ENCODE measurements at places on chromosomes 4 and X. TPM values are rescaled to one million over a fixed set of nuclear protein-coding genes. Genes with fewer than 3 reads are reported as not detected.
A peak's percentile ranks its signal among the peaks of the same experiment; 100 is the strongest.

GRCh38 chr4:31366041-31366440 lies 645.9 kb downstream of the PCDH7 start:
- no peak for ATAC-seq

GRCh38 chrX:13716455-13716854 lies 18.0 kb downstream of the TRAPPC2 start:
- ATAC-seq: no peak

GRCh38 chr4:138262030-138262429 lies 19.9 kb upstream of the SLC7A11 start:
- no peak for ATAC-seq

PGAM4 gene
- total RNA-seq: 0.41 TPM

CYSLTR1 gene
- 0.19 TPM for total RNA-seq

GRCh38 chr4:176654565-176655216 lies 138.0 kb downstream of the VEGFC start:
- no peak for ATAC-seq

INTU gene
- total RNA-seq: 19.5 TPM

CCNQ gene
- total RNA-seq: 15.4 TPM

DCAF12L1 gene
- total RNA-seq: 0.28 TPM

GRCh38 chr4:6658597-6659075 lies 18.2 kb downstream of the MRFAP1 start:
- ATAC-seq: no peak

MYOZ2 gene
- 0.10 TPM for total RNA-seq

DNA sequence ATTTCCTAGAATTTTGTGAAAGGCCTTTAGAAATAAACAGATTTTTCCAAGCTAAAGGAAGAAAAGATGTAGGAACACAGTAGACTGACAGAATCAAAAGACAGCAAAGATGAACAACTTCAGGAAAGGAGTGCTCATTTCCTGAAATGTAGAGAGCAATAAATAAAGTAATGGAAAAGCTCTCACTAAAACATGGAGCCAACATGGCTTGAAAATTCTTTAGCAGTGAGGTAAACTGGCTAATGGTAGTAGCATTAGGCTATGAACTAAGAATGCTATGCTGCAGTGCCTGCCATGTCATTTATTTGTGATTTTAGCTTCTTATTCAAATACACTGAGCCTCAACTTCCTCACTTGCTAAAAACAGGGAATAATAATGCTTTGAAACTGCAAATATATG lies 108.7 kb downstream of the IQCM start:
- ATAC-seq: no peak

- no peak for ATAC-seq
Measured at GRCh38 chrX:149629730-149630387, 1.7 kb downstream of the TMEM185A start.

- ATAC-seq: peak; percentile 56
Measured at GRCh38 chr4:52234561-52235440, 183.7 kb downstream of the SPATA18 start.

GRCh38 chr4:155248002-155248896 lies 39.8 kb downstream of the NPY2R start:
- no peak for ATAC-seq

GRCh38 chrX:105697984-105698781 lies 124.2 kb upstream of the NRK start:
- ATAC-seq: no peak

MAB21L2 gene
- total RNA-seq: 1.1 TPM

GRCh38 chrX:14194711-14195110 lies 165.0 kb upstream of the GEMIN8 start:
- no peak for ATAC-seq

- ATAC-seq: no peak
Measured at GRCh38 chr4:40812856-40813255, 63.1 kb downstream of the NSUN7 start.

DNA sequence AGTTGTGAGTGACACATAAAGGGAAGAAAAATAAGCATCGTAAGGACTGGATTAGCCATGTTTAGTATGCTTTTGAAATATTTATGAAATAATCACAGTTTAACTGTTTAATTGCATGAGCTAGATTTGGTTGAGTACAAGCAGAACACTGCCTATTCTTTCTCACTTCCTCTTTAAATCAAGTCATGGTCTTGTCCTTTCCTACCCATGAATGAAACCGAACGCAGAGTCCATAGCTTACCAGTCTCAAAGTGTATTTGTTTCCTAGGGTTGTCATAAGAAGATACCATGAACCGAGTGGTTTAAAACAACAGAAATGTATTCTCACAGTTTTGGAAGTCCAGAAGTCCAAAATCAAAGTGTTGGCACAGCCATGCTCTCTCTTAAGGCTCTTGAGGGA lies 684.0 kb upstream of the MAGEB2 start:
- ATAC-seq: no peak

DNA sequence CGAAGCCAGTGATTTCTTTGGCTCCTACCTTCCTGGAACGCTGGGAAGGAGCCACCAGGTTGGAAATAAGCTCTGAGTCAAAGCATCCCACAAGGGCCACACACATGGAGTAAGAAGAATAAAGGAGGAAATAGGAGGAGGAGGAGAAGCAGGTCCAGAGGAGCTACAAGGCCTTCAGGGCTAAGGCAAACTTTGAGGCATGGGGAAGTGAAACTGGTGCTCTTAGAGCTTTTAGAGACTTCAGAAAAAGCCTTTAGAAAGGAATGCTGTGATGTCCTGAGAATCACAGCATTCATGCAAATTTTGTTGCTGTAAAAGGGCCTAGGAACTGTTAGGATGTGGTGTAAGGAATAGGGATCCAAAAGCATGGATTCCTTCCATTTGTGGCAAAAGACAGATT lies 135.9 kb upstream of the ARHGEF9 start:
- ATAC-seq: no peak

PLAC8 gene
- 3.0 TPM for total RNA-seq

ARHGAP6 gene
- 1.8 TPM for total RNA-seq

GRCh38 chrX:130758072-130758471 lies 144.9 kb downstream of the ENOX2 start:
- no peak for ATAC-seq

DNA sequence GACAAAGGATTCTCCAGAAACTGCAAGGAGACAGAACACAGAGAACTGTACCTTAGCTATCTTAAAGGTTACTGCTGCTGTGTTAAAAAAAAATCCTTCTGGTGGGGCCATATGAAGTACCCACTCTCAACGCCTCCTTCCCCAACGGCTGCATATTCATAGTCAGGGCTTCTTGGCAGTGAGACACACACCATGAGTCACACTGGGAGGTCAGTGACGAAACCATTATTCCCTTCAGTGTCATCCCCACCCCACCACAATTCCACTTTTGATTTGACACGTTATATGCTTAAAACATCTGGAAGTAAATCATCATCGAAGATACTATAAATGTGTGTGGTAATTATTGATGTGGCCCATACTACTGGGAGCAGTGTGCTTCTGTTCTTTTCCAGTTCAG lies 271.5 kb downstream of the LDB2 start:
- no peak for ATAC-seq

DNA sequence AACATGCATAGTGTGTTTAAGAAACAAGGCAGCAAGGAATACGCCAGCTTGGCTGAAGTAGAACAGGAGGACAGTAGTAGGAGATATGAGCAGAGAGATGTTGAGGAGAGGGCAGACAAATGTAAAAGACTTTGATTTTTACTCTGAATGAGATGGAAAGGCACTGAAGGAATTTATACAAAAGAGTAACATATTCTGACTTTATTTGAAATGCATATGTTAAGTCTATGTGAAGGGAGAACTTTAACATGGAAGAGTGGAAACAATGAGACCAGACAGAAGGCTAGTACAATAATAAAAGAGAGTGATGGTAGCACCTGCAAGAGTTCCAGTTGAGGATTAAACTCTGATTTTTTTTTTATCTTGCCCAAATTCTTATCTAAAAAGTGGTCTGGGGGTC lies 176.2 kb upstream of the CENPE start:
- ATAC-seq: no peak

GRCh38 chrX:69279234-69279633 lies 114.0 kb upstream of the PJA1 start:
- no peak for ATAC-seq

DNA sequence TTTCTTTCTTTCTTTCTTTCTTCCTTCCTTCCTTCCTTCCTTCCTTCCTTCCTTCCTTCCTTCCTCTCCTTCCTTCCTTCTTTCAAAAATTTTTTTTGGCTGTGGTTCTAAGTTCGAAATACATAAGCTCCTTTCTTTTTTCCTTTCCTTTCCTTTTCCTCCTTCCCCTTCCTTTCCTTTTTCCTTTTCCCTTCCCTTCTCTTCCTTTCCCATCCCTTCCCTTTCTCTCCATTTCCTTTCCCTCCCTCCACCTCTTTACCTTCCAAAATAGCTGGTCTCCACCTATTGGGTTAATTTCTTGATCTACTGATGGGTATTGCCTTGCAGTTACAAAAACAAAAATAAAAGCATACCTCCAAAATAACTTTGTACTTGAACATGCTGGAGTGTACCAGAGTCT lies 73.4 kb upstream of the GPRIN3 start:
- no peak for ATAC-seq

DNA sequence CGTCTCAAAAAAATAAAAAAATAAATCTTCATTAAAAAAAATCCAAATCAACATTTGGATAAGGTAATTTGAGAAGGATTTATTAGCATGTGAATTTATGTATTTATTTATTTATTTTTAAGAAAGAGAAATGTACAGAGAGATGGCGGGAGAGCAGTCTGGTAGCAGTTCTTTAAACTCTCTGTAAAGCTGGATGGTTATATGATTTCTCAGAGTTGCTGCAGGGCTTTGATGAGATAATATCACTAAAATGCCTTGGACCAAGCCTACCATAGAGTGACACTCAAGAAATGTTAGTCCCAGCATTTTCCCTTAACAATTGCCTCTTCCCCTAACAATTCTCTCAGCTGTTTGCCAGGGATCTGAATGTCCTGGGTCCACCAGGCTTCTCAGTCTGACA lies 103.4 kb upstream of the LNX1 start:
- no peak for ATAC-seq

- ATAC-seq: no peak
Measured at GRCh38 chr4:144336633-144337032, 196.1 kb upstream of the GYPA start.

FAM9B gene
- total RNA-seq: not detected

PF4V1 gene
- total RNA-seq: not detected

DNA sequence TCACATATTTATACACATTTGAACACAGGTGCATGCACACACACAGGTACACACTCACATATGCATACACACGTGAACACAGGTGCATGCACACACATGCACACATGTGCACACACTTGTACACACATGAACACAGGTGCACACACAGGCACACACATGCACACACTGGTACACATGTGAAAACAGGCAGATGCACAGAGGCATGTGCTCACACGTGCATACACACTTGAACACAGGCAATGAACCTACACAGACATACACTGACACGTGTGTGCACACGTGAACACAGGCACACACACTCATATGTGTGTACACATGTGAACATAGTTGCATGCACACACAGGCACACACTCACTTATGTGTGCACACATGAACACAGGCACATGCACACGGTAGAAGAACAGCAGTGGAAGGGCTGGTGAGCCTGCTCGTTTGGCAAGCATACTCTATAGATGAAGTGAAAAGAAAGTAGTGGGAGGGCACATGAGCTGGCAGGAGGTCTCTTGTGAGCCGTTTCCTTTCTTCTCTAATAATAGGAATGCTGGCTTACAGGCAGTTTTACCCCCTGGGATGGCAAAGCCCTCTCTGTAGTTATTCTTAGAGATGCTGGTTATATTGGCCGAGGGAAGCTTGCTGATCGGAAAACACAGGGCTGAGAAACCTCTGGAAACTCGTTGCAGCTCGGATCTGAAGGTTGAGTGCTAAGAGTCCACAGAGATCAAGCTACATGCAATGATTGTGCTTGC lies 279.6 kb upstream of the CLNK start:
- ATAC-seq: peak; percentile 35

GRCh38 chrX:132740316-132741123 lies 217.9 kb downstream of the HS6ST2 start:
- ATAC-seq: no peak

P2RY4 gene
- 0.47 TPM for total RNA-seq

DNA sequence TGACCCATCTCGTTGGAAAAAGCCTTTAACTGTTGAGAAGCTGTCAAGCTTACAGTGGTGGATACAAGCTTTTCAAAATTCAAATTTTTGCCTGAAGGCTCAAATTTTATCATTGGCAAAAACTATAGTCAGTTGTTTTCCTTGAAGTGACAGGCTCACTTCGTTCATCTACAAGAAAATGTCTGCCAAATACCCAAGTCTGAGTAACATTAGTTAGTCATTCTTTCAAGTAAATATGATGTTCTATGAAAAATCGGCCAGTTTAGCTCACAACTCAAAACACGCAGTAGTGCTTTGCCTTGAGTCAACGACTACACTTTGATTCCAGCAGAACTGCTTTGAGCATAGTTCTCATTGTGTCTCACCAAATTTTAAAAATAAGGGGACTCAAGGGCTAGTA lies 170.3 kb upstream of the MAMLD1 start:
- ATAC-seq: no peak

DNA sequence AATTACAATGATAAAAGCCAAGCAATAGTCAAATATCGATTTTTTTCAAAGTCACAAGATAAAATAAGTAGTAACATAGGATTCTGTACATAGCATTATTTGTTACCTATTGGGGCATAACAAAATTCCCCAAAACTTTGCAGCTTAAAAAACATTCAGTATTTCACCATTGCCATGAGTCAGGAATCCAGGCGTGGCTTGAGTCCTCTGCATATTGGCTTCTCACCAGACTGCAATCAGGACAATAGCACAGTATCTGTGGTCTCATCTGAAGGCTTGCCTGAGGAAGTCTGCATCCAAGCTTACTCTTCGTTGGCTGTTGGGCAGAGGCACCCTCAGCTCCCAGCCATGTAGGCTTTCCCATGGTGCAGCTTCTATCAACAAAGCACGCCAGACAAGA lies 6.2 kb upstream of the CTBP1 start:
- peak; percentile 48 for ATAC-seq

UGT8 gene
- total RNA-seq: 1.5 TPM

DNA sequence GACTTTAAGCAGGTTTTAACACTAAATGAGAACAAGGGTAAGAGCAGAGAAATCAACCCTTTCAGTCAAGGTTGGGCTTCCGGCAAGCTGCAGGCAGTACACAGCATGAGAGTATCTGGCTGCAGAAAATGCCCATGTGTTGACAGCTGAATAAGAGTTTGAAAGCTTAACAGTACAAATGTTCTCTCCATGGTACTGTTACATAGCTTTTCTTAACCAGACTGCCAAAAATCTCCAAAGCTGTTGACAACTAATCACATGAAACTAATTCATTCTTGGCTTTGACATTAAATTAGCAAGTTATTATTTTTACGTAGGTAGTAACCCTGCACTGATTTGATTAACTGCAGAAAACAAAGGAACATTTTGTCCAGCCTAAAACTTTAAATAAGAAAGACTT lies 153.5 kb downstream of the SLC10A7 start:
- ATAC-seq: peak; percentile 55

ADAM29 gene
- 0.13 TPM for total RNA-seq

- ATAC-seq: no peak
Measured at GRCh38 chr4:3715061-3715854, 50.9 kb upstream of the ADRA2C start.

GRCh38 chrX:40391662-40392061 lies 189.1 kb upstream of the ATP6AP2 start:
- ATAC-seq: no peak
